ENCODE measurements at places on chromosomes 5 and 9.

DNA sequence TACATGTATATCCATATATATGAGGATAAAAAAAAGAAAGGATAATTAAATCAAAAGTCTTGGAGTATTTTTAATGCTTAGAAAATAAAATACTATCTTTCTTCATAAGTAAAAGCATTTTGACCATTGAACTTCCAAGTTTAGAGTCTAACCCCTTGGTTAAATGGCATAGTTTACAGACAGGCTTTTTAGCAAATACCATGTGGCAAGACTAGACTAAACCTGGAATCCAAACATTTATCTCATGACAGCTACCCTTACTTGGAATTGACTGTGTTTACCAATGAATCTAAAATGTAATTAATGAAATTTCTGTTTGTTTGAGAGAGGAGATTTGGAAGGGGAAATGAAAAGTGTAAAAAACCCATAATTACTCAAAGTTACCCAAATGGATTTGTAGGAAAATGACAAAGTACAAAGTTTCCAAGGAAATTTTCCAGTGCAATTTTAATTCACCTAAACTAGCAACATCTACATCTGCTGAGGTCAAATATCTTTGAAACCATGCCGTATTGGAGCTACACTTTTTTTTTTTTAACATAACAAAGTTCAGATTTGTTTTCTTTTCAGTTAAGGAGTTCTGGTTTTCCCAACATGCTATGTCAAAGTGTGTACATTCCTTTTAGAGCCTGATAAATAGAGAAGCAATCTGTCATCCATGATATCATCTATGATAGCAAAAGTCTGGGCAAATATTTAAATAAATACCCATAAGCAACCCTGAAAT lies 272.1 kb upstream of the DAB2 start:
- DNase-seq = no peak

- no peak for DNase-seq
Observed at GRCh38 chr5:18920966-18921365, 1067.0 kb downstream of the CDH18 start.

DNA sequence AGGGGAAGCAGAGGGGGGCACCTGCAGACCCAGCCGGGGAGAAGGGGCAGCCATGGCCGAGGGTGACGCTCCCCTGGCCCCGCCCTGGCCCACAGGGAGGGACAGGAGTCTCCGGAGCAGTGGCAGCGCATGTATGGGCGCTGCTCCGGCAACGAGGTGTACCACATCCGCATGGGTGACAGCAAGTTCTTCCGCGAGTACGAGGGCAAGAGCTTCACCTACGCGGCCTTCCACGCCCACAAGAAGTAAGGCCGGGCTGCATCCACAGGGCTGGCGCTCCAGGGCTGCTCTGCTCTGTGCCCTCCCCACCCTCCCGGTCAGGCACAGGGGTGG lies 68.2 kb downstream of the KCNT1 start:
- no peak for DNase-seq

GRCh38 chr9:13952906-13953305 lies 361.0 kb downstream of the NFIB start:
- no peak for DNase-seq

GRCh38 chr5:175681968-175682340 lies 24.1 kb downstream of the HRH2 start:
- DNase-seq = no peak

DNA sequence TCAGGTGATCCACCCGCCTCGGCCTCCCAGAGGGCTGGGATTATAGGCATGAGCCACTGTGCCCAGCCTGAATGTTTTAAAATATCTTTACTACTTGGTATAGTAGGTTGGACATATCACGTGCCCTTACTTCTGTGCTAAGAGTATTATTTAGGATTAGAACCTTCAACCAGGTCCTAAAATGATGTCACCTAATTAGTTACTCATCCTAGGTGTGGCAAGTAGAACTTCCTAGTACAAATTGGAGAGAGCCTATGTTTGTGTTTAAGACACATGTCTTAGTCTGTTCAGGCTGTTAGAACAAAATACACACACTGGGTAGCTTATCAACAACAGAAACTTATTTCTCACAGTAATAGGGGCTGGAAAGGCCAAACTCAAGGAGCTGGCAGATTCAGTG lies 51.5 kb downstream of the ZFAND5 start:
- DNase-seq = no peak

DNA sequence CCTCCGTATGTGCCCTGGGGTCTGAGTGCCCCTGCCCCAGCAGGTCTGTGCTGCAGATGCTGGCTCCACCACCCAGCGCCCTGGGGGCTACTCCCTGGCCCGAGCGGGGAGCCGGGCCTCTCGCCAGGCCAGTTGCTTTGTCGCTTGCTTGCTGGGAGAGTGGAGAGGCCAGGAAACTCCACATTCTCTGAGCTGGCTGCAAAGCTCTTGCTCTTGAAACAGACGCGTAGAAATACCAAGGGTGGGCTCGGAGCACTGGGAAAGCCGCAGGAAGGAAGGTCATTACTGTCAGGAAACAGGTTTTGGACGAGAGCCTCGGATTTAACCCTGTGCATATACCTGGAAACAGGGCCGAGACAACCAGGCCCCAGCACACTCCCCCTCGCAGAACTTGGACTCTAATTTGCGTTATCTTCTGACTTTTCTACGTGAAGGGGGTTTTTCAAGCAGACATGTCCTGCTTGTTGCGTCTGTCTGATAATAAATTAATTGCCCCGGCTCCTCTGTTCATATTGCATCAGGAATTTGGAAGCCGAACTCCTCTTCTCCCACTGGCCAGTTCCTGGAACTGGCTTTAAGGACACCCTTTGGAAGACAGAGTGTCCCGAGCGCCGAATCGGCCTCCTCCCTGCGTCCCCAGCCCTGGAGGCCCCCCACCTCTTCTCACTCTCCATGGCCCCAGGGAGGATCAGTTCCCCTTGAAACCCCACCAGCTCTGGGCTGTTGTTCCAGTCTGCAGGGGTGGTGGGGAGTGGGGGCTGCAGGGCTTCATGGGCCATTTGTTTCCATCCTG lies 11.2 kb downstream of the ADAMTSL2 start:
- DNase-seq = no peak

- no peak for DNase-seq
Observed at GRCh38 chr5:92991581-92992067, 589.4 kb downstream of the NR2F1-AS1 start.

DNA sequence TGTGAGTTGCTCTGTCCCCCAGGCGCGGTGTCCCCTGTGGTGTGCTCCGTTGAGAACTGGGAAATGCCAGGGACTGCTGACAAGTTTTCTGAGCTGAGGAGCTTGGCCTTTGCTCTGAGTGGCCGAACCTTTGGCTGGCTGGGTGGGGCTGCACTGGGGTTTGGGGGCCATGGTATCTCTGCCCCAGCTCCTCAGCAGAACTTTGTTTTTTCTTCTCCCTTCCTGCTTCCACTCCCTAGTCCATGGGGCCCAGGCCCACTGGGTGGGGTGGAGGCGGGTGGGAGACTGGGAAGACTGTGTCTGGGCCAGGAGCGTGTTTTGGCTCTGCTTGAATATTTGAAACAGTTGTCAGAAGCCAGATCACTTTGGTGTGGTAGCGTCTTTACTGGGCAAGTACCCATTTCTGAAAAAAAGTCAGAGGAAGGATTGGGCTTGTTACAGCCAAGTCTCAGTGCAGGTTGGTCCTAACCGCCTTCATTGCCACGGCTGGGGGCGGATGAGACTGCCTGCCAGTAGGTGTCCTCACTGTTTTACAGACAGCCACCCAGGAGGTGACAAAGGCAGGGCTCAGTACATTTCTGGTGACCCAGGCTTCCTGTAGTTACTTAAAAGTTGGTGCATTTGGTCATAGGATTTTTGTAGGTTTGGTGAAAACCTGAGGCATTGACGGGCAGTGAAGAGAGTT lies 92.7 kb downstream of the DAB2IP start:
- DNase-seq = no peak

GRCh38 chr9:113403646-113404045 lies 2.6 kb upstream of the ALAD start:
- DNase-seq = no peak

- no peak for DNase-seq
Observed at GRCh38 chr5:79985288-79985687, 5.8 kb downstream of the MTX3 start.

DNA sequence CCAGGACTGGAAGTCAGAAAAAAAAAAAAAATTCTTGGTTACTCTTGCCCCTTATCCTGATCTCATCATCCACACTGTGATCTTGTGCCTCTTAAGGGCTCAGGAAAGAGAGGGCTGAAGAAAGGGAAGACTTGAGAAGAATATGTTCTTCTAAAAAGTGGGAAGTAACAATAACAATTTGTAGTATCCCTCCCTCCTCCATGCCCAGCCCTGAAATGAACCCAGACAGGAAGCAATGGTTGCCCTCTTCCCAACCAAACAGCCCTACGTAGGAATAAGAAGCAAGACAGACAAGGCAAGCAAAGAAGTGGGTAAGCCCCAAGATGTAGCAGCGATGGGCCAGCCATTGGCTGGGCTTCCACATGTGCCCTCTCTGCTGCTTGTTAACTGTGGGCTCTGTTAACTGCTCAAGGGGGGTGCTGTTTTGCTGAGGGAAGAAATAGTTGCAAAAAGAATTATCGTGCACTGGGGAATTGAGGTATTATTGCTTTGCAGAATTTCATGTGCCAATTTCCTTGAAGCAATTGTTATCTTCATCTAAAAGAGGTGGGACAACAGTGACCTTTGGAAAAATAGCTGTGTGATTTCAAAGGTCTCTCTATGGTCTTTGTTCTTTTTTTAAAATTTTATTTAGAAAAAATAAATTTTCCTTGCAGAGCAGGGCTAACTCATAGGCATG lies 146.6 kb upstream of the PCA3 start:
- no peak for DNase-seq

DNA sequence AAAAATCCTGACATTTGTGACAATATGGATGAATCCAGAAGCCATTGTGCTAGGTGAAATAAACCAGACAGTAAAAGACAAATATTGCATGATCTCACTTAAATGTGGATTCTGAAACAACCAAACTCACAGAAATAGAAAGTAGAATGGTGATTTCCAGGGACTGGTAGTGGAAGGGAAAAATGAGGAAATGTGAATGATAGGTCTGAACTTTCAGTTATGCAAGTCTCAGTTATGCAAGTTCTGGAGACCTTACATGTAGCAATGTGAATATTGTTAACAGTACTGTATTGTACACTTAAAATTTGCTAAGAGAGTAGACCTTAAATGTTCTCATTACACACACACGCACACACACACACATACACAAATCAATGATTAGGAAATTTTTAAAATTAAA lies 84.9 kb downstream of the SLCO4C1 start:
- DNase-seq = no peak

DNA sequence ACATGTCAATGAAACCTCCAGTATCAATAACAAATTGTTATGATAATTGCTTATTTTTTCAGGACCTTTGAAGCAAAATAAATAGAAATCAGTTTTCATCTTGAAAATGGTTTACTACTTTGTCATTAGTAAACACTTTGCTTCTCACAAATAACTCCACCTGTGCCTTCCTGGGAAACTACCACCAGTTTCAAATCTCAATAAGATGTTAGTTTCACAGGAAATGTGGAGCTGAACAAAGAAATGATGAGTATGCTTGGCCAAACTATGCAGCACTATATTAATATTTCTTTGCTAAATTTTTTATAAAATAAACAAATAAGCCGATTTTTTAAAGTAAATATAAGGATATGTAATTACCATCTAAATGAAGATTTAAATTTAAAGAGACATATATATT lies 221.5 kb upstream of the HAPLN1 start:
- no peak for DNase-seq

- no peak for DNase-seq
Observed at GRCh38 chr9:116403171-116403570, 249.6 kb downstream of the PAPPA start.

- DNase-seq = no peak
Observed at GRCh38 chr5:315488-316209, 5.9 kb upstream of the AHRR start.

- DNase-seq = no peak
Observed at GRCh38 chr9:84970432-84970831, 300.9 kb downstream of the NTRK2 start.

DNA sequence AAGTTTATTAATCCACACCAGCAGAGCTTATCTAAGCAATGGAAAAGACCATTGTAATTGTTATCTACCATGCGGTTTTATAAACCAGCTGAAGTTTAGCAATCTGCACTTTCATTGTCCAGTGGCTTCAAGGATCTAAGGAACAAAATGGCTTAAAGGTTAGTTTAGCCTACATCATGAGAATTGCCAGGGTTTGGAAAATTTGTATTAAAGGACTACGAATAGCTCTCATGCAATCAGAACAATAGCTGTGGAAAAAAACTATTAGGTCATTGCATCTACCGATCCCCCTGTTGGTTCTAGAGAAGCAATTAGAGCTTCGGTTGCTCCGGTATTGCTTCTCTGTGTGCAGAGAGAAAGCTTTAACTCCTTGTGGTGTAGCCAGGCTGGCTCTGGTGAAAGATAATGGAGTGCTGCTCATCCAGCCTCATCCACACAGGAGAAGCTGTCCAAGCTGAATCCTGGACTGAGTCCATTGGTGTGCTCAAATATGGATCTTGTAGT lies 86.3 kb upstream of the SLC12A2 start:
- DNase-seq = no peak

DNA sequence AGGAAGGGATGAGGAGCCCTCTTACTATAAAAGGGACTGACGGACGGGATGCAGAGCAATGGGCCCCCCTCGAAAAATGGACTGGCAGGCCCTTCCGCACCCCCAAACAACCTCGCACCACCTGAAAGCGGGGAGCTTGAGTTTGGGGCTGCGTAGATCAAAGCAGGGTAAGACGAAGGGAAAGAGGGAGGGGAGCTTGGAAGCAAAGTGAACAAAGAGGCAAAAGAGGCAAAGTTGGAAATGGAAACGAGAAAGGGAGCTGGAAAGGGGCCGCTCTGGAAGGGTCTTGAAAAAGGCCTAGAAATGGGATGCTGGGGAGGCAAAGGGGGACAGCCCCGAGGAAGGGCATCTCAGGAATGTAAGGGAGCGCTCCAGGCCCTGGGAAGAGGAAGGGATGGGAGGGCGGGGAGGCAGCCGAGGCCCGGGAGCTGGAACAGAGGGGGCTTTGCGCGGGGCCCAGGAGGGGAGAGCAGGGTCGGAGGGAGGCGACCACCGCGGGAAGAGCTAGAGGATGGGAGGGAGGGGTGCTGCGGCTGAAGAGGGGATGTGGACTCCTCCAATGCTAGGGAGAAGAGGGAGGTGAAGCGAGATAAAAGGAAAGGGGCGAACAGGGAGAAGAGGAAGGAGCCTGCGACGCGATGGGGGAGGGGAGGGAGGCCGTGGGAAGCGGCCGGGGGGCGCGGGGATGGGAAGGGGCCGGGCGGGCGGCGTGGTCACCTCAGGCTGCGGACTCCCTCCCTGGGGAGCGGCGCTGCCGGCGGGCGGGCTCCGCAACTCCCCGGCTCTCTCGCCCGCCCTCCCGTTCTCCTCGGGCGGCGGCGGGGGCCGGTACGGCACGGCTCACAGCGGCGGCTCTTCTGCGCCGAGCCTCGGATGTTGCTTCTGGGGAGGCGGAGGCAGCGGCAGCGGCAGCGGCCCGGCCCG lies 577 bp downstream of the RNF145 start:
- DNase-seq = no peak

- no peak for DNase-seq
Observed at GRCh38 chr9:37348917-37349316, 73.6 kb upstream of the GRHPR start.

GRCh38 chr9:20804489-20805250 lies 120.6 kb downstream of the FOCAD start:
- no peak for DNase-seq

- no peak for DNase-seq
Observed at GRCh38 chr5:136309932-136310598, 55.3 kb downstream of the TRPC7 start.
